NCI-H1092 treated with DMSO at 0.1 percent for 48 hours (cell line): ENCODE measurements at places on chromosomes 3 and 15.
A peak's percentile ranks its signal among the peaks of the same experiment; 100 is the strongest.

GRCh38 chr3:119642746-119643473, 17.5 kb downstream of the POPDC2 start:
- no peak for DNase-seq

GRCh38 chr15:83063551-83063950, 3.5 kb downstream of the BTBD1 start:
- no peak for DNase-seq

DNA sequence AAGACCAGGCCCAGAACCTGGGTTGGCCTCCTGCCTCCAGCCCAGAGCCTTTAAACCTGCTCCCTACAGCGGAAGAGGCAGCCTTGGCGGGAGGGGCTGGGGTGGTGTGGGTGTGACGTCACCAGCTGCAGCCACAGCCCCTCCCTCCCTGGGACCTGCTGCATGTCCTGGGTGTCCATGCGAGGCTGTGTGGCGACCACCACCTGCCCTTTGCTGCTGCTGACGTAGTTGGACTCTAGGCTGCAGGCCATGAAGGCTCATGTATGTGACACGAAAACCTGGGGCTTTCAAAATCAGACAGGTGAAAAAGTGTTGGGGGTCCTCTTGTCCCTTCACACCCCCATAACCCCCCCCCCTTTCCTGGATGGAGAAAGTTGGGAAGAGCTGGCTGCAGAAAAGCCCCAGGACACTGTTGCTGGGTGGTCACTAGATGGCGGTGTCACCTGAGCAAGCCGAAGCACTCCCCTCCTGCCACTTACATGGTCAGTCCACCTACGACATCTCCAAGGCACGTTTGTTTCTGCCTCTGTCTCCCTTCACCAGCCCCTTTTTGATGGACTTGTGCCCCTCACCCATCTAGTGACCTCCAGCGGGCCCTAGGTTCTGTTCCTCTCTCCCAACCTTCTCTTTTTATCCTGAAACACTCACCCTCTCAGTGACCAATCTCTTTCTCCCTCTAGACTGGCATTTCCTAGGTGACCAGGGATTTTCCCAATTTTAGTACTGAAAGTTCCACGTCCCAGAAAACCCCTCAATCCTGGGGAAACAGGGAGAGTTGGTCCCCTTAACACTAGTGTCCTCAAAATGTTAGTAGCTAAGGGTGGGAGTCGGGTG, 35.2 kb downstream of the SLC6A20 start:
- peak; percentile 51 for DNase-seq

GRCh38 chr3:196995027-196995426, 26.4 kb upstream of the PIGZ start:
- DNase-seq: no peak

GRCh38 chr3:119625451-119626153, 27.9 kb downstream of the PLA1A start:
- DNase-seq: no peak

GRCh38 chr3:74643636-74644035, 29.2 kb upstream of the CNTN3 start:
- DNase-seq: peak; percentile 25

GRCh38 chr3:88142094-88142624, 7.6 kb upstream of the C3orf38 start:
- no peak for DNase-seq

DNA sequence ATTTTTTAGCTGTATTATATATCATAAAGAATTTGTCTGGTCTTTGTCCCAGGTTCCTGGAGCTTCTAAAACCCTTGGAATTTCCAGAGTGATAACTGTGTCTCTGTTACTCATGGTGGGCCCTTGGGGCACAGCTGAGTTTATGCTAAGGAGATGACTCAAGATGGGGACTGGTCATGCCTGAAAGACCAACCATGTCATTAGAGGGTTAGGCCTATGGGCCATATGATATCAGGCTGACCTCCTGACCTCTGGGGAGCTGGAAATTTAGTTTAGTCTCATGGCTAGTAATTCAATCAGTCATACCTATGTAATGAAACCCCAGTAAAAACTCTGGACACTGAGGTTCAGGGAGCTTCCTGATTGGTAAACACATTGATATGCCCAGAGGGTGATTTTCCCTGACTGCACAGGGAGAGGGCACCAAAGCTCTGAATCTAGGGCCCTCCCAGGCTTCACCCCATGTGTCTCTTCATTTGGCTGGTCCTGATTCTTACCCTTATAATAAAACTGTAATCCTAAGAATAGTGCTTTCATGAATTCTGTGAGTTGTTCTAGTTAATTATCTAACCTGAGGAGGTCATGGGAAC, 69.6 kb downstream of the EEFSEC start:
- no peak for DNase-seq

GRCh38 chr3:123749711-123750110, 134.4 kb downstream of the MYLK start:
- no peak for DNase-seq

GRCh38 chr3:67437789-67438188, 216.6 kb downstream of the SUCLG2 start:
- no peak for DNase-seq

GRCh38 chr15:26805470-26805869, 32.6 kb upstream of the GABRB3 start:
- no peak for DNase-seq

DNA sequence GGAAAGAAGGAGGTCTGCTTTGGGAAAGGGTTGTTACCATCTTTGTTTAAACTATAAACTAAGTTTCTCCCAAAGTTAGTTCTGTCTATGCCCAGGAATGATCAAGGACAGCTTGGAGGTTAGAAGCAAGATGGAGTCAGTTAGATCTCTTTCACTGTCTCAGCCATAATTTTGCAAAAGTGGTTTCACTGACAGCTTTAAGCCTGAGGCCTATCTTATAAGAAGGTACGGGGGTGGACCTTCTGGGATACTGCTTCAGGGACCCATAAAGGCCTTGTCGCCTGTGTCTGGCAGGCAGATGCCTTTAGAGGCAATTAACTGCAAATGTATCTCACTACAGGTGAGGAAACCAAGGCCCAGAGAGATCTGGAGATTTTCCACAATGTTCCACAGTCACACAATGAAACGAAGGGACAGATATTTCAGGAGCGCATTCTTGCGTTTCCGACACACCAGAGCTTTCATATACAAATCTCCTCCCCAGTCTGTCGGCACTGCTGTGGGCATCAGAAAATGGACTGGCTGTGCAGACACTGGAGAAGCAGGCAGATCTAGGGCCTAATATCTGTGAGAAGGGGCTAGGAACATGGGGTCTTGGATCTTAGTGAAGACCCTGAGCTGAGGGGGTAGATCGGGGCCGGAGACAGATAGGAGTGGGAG, 169.5 kb upstream of the SMAD3 start:
- DNase-seq: no peak

DNA sequence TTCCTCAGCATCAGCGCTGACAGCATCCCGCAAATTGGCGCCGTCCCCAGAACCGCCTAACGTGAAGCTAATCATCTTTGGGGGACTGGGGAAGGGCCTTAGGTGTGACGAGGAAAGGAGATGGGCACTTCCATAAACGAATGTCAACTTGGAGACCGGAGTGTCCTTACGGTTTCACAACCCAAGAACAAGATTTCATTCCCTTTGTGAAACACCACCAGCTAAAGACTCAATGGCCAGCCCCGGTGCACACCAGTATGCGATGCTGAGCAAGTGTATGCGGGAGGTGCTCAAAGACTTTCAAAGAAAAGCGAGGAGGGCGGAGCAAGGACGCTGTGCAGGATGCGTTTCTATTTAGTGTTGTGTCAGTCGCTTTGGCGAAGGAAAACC, 759 bp upstream of the TTBK2 start:
- DNase-seq: peak; percentile 26

GRCh38 chr15:50192926-50193620, 11.1 kb downstream of the SLC27A2 start:
- DNase-seq: no peak

DNA sequence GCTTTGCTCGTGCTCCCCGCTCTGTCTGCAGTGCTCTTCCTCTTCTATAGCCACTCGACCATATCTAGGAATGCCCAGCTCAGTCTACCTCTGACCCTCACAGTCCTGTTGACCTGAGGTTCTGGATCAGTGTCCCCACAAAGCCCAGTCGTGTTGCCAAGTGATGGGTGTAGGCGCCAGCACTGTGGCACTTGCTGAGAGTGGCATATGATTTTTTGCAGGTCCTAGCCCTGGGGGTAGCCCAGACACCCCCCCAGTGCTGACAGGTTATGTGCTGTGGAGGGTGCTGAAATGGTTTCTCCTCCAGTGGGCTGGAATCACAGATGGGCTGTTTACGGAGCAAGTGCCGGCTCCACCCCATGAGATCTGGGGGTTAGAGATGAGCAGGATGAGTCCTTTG, 32.5 kb downstream of the ACAD9 start:
- DNase-seq: no peak
